Activated T-cell treated with anti-CD3 and anti-CD28 coated beads for 48 hours (primary cell): ENCODE measurements at places on chromosomes 3 and 15.

DNA sequence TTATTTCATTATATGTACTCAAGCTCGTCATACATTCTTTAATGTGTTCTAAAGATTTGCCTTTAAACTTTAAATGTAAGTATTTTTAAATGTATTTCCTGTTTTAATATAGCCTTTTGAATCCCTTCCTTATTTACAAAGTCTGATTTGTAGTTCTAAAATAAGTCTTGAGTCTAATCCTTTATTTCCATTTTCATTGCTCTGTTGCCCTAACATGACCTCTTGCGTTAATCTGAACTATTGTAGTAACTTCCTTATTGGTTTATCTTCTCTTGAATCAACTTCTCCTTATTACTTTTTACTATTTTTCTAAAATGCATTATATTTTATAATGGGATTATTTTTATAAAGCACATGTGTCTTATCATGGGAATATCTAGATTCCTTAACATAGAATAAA, 24.0 kb downstream of the KNL1 start:
- no peak for DNase-seq

DNA sequence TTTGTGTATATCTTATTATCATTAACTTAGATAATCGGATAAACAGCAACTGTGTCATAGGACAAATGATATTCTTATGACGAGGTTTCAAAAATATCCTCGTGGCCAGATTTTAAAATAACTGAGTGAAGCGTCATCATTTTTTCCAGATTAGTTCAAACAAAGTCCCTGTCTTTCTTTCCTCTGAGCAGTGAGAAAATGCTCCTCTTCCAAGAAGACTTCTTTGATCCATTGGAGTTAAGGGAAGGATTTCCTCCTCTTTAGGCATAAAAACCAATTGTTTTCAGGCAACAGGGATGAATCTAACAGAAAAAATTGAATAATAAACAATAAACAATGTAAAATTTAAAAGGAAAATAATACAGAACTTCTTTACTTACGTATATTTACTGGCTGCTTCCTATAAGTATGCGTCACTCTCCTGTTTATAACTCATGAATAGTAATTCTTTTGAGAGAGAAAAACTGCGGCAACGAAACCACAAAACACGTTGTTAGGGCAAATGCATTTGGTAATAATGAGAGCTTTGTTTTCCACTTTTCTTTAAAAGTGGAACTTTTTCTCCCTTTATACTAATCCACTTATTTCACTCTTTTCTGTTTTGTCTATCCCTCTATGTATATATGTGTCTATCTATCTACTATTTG, 419.4 kb upstream of the ONECUT1 start:
- DNase-seq, result no peak

DNA sequence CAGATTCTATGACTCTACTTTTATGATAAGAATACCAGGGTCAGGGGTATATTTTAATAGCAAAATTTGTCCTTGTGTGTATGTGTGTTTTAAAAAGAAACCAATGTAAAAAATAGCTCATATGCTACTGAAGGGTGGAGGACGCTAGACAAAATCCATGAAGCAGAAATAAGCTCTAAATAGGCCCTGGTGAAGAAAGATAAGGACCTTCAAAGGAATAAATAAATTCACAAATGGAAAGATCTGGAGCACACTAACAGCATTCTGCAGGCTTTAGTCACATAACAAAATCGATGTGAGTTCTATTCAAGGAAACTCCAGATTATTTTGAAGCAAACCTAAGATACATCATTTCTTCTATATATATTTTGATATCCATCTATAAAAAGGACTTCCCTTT, 27.2 kb upstream of the ATP11B start:
- DNase-seq, result no peak

DNA sequence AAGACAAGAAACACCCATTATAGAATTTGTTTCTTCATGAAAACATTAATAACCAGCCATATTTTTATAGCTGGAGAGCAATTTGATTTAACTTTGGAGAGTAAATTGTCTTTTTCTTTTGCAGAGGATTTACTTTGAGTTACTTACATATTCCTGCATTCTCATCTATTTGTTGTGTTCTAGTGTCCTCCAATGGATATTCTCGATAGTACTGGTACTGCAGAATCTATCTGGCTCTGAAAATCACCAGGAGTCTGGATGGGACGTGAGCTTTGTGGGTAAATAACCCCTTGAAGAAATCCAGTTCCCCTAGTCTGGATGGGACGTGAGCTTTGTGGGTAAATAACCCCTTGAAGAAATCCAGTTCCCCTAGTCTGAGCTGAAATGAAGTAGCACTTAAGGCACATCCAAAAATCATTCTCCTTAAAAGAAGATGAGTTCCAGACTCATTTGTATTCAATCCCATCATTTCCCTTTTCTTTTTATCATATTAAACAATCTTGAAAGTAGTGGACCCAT, 294.1 kb upstream of the UBE2E2 start:
- DNase-seq, result no peak

DNA sequence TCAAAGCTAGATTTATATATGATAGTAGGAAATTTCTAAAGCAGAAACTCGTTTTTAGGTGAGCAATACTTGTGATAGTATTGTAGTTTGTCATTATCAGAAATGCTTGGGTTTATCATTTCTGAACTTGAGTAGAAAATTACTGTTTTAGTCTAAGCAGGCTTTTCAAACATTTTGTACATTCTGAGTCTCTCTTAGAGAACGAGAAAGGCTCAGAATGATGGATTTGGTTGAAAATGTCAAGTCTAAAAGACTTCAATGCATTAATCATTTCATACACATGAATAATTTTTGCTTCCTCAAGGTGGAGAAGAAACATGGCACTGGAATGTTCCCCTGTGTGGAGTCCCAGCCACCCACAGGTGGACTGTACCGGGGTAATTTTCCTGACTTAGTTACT, 387.1 kb downstream of the NAALADL2 start:
- no peak for DNase-seq

GRCh38 chr15:76903251-76903681, 1.9 kb downstream of the SCAPER start:
- no peak for DNase-seq

GRCh38 chr15:63979262-63979793, 67.0 kb downstream of the DAPK2 start:
- DNase-seq, result no peak

GRCh38 chr3:69540706-69541581, 155.1 kb upstream of the FRMD4B start:
- DNase-seq, result no peak

- no peak for DNase-seq
Measured at GRCh38 chr3:32888739-32889138, 62.7 kb upstream of the CCR4 start.

DNA sequence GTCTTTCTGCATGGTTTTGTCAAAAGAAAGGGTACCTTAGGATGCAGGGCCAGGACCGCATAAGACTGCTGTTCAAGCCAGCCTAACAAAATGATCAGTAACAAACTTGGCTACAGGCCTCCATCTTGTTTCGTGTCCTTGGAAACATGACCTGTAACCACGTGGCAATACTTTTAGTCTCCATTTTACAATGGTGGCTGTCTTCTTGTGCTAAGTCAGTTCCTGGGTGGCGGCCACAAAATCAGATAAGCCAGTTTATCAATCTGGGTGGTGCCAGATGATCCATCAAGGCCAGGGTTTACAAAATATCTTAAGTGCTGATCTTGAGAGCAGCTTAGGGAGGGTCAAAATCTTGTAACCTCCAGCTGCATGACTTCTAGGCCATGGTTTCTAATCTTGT, 57.1 kb upstream of the GK5 start:
- DNase-seq, result no peak

GRCh38 chr3:129348734-129349133, 70.1 kb downstream of the HMCES start:
- DNase-seq, result no peak

- DNase-seq, result no peak
Measured at GRCh38 chr3:171169443-171169842, 142.9 kb upstream of the SLC2A2 start.

- DNase-seq, result no peak
Measured at GRCh38 chr3:173743516-173743915, 346.0 kb downstream of the NLGN1 start.

DNA sequence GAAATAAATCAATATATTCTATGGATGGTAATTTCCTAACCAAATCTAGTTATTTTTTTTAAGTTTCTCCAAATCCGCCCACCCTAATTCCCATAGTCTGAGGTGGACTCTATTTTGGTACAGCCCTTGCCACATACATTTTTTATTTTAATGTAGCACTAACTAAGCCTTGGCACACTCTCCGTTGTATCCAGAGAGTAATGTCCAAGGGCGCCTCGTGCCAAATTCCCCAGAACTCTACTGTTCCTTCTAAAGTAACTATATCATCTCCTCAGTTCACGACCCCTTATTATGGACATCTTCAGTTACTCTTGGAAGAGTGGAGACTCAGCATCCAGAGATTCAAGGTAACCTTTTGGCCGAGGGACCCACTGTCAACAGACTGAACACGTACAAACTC, 1.3 kb downstream of the VGLL3 start:
- no peak for DNase-seq

GRCh38 chr3:69079269-69080159, 651 bp downstream of the UBA3 start:
- DNase-seq, result peak; percentile 29

DNA sequence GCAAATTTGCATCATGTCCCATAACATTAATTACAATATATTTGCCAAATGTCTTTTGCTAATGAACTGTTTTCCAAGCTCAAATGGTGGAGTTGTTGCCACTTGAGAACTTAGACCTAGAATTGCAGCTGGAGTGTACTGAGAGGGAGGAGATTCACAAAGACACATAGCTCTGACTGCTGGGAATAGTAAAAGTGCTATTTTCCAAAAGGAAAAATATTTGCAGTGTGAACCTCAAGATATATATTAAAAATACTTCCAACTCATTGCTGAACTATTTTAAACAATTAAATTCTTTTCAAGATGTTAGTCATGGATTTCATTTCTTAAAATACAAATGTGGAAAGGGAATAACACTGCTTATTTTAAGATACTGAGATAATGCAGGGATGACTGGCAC, 666.8 kb upstream of the ARPP21 start:
- no peak for DNase-seq

DNA sequence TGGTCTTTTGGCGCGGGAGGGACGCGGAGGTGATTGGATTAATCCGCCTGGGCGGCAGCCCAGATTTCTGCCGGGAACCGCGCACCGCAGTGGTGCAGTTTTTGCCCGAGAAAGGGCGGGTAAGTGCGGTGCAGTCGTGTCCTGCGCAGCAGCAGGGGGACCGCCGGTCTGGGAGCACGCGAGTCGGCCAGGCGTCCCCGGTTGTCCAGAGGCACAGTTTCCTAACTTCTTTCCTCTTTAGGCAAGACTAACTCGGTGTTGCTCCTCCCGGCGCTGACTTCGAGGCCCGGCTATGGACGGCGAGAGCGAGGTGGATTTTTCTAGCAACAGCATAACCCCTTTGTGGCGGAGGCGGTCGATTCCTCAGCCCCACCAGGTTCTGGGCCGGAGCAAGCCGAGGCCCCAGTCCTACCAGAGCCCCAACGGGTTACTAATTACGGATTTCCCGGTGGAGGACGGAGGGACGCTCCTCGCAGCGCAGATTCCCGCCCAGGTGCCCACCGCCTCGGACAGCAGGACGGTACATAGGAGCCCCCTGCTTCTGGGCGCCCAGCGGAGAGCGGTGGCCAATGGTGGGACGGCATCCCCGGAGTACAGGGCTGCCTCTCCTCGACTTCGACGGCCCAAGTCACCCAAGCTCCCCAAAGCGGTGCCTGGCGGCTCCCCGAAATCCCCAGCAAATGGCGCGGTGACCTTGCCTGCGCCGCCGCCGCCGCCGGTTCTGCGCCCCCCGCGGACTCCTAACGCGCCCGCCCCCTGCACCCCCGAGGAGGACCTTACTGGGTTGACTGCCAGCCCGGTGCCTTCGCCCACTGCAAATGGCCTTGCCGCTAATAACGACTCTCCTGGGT, 736 bp downstream of the ARHGEF26 start:
- DNase-seq, result peak; percentile 12

GRCh38 chr15:33055962-33056361, 138.6 kb downstream of the FMN1 start:
- no peak for DNase-seq

DNA sequence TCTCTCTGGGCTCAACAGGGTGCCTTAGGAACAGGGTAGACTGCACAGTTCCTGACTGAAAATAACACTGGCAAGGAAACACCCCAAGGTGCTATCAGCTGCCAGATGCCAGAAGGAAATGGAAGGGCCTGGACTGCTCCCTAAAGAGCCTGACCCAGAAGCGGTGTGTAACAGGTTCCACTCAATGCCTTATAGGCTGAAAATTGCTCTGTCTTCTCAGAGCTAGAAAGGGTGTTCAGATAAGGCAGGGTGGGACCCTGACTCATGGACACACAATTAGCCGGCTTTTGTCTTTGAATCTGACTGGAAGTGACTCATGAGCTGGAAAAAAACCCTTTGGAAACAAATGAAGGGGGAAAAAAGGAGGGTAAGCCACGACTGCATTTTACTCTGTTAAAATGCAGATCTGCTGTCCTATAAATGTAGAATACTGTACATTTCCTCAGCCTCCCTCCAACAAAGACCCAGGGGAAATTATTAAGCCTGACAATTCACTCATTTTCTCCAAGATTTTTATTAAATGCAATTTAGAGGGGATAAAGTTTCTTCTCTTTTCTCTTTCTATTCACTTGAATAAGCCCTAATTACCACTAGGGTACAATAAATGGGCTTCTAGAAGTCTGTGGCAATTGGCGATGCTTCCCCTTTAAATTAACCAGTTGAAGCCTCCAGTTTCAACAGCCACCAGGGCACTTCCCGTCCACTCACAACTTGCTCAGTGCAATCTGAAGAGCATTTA, 160.2 kb upstream of the TBL1XR1 start:
- no peak for DNase-seq

GRCh38 chr15:55784286-55784685, 41.3 kb upstream of the PRTG start:
- DNase-seq, result no peak

- no peak for DNase-seq
Measured at GRCh38 chr3:24259901-24260512, 234.6 kb downstream of the THRB start.

- DNase-seq, result no peak
Measured at GRCh38 chr3:25432176-25432720, 4.2 kb downstream of the RARB start.

DNA sequence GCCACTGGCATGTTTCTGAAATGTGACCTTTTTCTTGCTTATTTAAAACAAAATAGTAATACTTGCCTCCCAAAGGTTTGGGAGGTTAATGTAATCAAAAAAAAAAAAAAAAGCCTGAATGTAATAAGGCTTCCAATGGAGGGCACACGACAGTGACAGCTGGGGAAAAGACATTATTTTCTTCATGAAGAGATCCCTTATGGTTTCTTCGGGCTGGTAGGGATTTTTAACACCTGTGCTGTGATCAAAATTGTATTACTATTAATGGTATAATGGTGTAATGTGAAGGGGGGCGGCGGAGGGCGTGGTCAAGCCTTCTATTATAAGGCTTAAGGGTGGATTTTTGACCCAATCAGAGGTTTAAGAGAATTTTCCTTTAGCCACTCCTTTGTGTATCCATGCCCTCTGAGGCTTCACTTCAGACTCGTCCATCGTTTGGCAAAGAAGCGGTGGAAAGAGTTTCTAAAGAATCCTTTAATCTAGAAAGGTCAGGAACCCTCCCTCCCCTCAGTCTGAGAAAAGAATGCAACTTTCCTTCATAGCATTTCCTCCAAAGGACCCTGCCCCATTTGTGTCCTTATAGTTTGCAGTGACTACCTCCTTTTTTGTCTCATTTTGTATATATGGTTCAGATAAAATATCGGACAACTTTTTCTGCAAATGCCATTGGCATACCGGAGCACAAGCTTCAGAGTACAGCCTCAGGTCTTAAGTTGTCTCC, 89.5 kb upstream of the CHD2 start:
- DNase-seq, result no peak

GRCh38 chr3:72116226-72116625, 331.3 kb upstream of the PROK2 start:
- no peak for DNase-seq
